ENCODE measurements at places on chromosomes 11 and 22.

DNA sequence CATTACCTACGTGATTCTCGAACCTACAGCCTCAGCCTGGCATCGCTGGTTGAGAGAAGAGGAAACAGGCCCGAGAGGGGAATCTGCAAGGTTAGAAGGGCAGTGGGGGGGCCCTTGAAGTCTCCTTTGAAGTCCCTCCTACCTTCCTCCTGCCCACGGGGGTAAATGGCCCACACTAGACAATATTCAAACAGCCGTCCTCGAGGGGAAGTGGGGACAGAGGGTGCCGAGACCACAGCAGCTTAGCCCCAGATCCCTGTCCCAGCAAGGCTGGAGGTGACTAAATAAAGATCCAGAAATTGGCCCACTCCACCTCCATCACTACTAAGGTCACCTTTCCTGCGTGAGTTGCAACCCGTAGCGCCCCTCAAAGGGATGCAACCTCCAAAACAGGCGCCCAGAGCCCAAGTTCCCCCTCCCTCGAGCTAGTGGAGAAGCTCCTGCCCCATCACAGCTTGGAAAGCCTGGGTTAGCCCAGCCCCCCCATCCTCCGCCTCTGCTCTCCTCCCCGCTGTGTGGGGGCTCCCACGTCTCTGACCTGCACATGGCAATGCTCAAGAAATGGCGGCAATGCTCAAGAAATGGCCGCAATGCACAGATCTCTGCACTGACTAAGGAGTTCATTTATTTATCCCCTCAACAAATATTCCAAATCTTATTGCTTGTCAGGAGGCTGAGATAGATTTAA is 788 bp upstream of the RASL10A start:
- DNase-seq: no peak

GRCh38 chr11:23725752-23726151 is 771.1 kb upstream of the LUZP2 start:
- DNase-seq: no peak

GRCh38 chr11:70568814-70569617 is 170.7 kb downstream of the CTTN start:
- DNase-seq: no peak

GRCh38 chr11:77557553-77557952 is 32.2 kb upstream of the AQP11 start:
- DNase-seq: no peak

- no peak for DNase-seq
Observed at GRCh38 chr11:59791639-59792038, 18.9 kb downstream of the MRPL16 start.

DNA sequence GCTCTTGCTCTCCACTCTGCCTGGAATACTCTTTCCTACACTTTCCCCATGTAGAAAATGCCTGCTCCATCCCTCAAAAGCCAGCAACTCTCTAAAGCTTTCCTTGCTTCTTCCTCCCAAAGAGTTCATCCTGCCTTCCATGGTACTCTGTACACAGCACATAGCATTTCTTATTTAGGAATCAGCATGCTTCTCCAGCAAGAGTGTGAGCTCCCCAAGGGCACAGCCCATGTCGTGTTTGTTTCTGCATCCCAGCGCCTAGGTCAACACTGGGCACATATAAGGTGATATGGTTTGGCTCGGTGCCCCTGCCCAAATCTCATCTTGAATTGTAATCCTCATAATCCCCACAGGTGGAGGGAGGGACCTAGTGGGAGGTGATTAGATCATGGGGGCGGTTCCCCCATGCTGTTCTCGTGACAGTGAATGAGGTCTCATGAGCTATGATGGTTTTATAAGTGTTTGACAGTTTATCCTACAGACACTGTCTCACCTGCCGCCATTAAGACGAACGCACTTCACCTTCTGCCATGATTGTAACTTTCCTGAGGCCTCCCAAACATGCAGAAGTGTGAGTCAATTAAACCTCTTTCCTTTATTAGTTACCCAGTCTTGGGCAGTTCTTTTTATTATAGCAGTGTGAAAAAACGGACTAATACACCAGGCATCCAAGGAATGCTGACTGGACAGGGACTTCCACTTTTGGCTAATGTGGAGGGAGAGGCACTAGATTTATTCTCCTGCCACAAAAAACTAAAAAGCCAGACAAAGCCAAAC is 8.2 kb downstream of the VPS37C start:
- no peak for DNase-seq

GRCh38 chr11:14422052-14422813 is 63.2 kb upstream of the RRAS2 start:
- DNase-seq: no peak
